PC-9 (cell line): ENCODE measurements at places on chromosomes 4 and X.
A peak's percentile ranks its signal among the peaks of the same experiment; 100 is the strongest.

GRCh38 chrX:103733017-103733416 is 22.3 kb downstream of the TMEM31 start:
- no peak for DNase-seq

DNA sequence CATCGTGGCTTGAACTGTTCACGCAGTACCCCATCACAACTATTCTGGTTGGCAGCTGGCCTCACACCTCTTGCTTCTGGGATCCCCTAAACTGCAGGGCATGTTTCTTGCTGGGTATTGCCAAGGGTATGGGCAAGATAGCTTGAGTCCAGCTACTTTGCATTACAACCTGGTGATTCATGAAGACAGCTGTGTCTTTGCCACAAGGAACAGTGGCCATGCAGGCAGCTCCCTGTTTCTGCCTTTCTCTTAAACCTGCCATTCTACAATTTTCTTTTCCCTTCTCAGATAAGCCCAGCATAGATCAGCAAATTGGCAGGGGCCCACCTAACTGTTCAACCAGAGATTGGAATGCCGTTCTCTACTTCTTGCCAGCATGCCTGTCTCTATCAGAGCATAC is 42.8 kb downstream of the TENM3 start:
- DNase-seq, result no peak

DNA sequence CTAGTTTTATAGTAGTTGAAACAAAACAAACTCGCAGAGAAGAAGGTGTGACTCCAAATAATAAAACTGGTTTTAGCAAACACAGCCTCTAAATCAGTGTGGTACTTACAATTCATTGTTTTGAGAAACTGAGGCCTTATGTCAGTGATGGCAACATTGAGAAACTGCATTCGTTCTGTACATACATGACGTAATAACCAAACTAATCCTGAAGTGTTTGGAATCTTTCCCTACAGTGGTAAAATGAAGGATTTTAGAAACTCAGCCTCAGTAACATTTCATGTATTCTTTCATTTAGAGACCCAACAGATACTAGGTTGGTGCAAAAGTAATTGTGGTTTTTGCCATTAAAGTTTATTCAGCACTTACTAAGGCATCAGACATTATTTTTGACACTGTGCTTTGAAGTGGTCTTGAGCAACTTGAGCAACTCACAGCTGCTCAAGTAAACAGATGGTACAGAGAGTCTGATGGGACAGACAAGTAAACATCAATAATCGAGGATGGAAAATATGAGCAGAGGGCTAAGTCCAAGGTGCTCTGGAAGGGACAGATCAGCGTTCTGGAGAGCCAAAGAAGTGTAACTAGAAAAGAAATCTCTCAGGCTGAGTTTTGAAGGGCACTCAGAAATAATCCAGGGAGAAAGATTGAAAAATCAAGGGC is 390.8 kb upstream of the BOD1L1 start:
- DNase-seq, result no peak

DNA sequence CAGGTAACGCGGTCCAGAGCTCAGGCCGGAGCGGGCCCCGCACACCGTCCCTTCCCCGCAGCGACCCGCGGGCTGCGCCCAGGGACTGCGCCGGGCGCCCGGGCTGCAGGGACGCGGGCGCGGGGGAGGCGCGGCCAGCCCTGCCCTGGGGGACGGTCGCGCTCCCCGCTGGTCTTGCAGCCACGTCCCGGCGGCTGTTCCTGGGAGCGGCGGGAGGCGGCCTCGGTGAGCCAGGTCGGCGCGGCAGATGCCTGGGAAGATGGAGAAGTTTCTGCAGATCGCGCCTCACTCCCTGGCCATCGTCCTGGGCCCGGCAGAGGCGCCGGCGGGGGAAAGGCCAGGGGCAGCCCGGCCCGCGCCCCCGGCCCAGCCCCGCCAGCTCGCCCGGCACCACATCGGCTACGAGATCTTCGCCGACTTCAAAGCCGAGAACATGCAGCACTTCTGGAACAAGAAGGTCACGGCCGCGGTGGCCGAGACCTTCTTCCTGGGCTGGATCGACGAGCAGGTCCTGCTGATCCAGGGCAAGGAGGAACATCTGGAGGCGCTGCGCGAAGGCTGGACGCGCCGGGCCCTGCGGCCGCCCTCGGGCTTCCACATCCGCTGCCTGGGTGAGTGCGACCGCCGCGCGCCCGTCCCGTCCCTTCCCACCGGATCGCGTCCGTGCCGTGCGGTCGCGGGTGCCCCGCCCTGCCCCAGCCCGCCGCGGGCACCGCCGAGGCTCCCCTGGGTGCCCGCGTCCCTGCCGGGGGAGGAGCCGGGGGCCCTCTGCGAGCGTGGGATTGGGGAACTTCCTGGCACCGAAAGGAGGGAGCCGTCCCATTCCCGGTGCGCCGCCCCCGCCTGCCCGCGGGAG is 107.4 kb upstream of the STOX2 start:
- peak; percentile 62 for DNase-seq
